ENCODE measurements at places on chromosomes 11 and 22. TPM values are rescaled to one million over a fixed set of nuclear protein-coding genes. Genes with fewer than 3 reads are reported as not detected.

The PRODH gene
- total RNA-seq: 0.94 TPM

The TRIM6 gene
- total RNA-seq: 0.62 TPM

The MS4A15 gene
- not detected for total RNA-seq

The GDPD4 gene
- total RNA-seq: not detected

The EMID1 gene
- total RNA-seq: 31.8 TPM

The ARHGAP8 gene
- 1.4 TPM for total RNA-seq

The OR10G4 gene
- total RNA-seq: under 0.01 TPM

The SLC22A8 gene
- 1.2 TPM for total RNA-seq

The OR2D2 gene
- 0.31 TPM for total RNA-seq

The FAM180B gene
- total RNA-seq: 0.16 TPM

The EHF gene
- total RNA-seq: 0.16 TPM

The WNT7B gene
- total RNA-seq: 6.6 TPM

- no peak for DNase-seq
Observed at GRCh38 chr11:113329725-113330124, 15.3 kb downstream of the TTC12 start.

DNA sequence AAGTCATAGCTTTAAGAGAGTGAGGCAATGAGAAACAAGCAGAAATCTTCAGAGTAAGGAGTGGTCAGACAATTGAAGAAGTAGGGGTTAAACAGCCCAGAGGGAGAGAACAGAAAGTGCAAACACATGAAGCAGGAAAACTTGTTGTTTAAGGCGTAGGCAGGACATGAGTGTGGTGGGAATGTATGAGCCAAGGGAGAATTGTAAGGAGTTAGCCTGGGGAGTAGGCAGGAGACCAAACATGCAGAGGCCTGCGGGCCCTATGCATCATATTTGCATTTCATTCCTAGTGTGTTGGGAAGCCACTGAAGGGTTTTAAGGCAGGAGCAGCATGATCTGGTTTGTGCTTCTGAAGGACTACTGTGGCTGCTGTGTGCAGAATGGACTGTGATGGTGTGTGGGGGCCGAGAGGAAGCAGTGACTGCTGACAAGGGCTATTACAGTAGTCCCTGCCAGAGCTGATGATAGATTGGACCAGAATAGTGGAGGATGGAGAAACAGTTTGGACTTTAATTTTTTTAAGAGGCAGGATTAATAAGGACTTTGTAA, 179.9 kb upstream of the C11orf87 start:
- DNase-seq: no peak

GRCh38 chr11:76777876-76778275, 5.3 kb upstream of the TSKU start:
- DNase-seq: no peak

DNA sequence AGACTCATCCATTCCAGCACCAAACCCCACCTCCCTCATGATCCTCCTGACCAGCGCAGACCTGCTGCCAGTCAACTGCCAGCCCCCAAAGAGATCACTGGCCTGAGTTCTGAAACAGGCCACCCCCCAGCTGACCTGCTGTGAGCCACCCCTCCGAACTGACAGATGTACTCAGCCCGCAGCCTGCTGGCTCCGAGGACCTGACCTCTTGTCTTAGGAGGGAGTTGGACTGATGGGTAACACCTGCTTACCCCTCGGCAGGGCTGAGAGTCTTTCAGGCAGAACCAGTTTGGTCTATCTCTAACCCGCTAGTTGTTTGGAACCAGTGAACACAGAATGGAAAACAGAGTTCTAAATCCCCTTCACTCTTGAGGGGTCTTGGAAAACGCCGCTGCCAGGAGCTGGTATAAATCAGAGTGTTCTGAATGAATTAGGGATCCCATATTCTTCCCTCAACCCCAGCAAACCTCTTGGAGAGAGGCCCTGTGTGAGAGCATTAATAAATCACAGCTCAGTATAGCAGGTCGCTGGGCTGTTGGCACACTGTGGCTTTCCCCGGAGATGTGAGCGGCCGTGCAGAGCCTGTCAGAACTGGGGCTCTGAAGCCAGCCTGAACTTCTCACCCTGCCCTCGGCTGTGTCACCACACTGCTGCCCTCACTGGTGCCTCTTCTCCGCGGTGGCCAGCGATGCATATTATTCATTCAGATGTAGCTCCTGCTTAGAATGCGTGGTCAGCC, 165.1 kb upstream of the NCAM1 start:
- no peak for DNase-seq

DNA sequence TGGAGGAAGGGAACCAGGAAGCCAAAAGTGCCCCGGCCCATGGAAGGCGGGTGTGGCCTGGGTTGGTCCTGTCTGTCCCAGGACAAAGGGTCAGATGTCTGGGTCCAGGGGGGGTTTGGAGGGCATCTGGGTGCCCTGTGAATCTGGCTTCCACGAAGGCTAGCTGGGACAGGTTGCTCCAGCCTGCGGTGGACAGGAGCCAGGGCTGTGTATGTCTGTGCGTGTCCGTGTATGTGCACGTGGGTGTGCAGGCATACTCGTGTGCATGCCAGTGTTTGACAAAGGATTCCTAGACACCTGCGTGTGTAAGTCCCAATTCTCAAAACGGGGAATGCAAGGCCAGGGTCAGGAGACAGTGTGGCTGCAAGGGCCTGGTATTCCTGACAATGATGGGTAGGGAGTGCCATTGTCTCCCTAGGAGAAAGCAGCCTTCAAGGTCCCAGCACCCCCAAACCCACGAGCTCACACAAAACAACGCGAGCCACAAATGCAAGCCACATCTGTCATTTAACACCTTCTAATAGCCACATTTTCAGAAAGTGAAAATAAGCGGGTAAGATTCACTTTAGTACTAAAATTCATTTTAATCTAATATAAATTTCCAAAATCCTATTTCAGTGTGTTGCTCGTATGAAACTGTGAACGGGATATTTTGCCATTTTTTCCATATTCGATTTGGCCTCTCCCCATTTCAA, 78.4 kb upstream of the WNT7B start:
- DNase-seq: no peak

- DNase-seq: no peak
Observed at GRCh38 chr11:72497731-72498130, 63.4 kb upstream of the CLPB start.

GRCh38 chr11:92276773-92277172, 52.2 kb downstream of the FAT3 start:
- DNase-seq: no peak

- DNase-seq: no peak
Observed at GRCh38 chr11:3030289-3031070, 26.7 kb downstream of the CARS1 start.

GRCh38 chr11:57656885-57657193, 723 bp upstream of the CLP1 start:
- no peak for DNase-seq

DNA sequence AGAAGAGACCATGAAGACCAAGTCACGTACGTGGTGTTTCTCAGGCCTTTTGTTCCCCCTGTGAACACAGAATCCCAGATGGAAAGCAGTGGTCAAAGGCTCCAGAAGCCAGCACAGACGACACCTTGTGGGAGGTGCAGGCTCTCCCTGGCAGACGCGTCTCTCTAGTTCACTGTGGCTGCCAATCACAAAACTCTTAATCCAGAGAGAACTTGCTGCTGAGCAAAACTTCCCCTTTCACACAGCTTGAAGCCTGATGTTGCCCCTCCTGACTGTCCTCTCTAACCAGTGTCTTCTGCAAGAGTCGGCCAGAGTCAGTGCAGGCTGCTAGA, 67.1 kb downstream of the PIWIL3 start:
- no peak for DNase-seq

DNA sequence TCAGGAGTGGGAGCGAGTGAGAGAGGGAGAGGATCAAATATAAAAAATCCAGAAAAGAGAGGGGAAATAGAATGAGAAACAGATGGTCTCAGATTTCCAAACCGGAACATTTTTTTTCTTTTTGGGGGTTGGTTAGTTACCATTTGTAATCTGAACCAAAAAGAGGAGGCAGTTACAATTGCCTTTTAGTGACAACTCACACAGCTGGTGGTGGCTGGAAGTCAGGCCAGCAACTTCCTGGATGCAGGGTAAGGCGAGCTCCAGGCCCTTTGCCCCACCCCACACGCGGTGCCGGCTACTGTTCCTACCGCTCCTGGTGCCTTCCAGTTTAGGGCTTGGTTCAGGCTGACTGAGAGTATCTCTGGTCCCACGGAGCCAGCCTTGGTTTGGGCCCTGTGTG, 21.0 kb upstream of the UBASH3B start:
- DNase-seq: no peak

- DNase-seq: no peak
Observed at GRCh38 chr11:109155291-109155690, 266.7 kb upstream of the C11orf87 start.

DNA sequence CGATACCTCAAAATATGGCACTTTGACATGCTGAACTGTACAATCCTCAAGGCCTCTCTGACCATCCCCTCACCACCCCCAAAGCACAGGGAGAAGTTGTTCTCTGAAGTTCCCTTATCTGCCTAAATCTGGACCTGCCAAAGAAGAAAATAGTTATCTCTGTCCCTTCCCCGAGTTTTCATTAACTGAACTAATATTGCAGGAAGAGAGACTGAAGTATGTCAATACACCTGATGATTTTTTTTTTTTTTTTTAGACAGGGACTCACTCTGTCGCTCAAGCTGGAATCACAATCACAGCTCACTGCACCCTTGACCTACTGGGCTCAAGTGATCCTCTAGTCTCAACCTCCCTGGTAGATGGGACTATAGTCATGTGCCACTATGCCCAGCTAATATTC, 75.0 kb downstream of the SIK3 start:
- DNase-seq: no peak

DNA sequence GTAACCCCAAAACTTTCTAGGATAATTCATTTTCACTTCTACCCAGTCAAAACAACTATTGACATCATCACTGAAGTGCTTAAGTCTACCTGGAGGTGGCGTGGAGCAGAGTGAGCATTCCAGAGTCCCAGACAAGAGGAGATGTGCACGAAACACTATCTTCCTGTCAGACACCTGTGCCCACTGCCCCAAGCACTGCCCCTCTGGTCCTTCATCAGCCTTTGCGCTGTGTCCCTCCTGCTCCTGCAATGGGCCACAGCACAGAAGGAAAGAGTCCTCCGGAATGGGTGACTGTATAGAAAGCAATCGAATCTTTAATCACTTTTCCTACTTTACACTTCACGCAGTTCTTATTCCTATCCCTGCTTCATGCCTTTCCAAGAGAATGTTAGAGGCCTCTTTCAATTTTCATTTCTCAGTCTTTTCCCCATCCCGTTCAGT, 512 bp upstream of the GRIA4 start:
- peak; percentile 34 for DNase-seq

GRCh38 chr11:16286095-16286494, 70.3 kb downstream of the SOX6 start:
- DNase-seq: no peak

- no peak for DNase-seq
Observed at GRCh38 chr22:49380095-49380827, 447.4 kb downstream of the BRD1 start.

GRCh38 chr11:17927041-17927440, 85.8 kb downstream of the SERGEF start:
- DNase-seq: no peak

- DNase-seq: no peak
Observed at GRCh38 chr11:47514825-47515647, 37.9 kb downstream of the CELF1 start.

DNA sequence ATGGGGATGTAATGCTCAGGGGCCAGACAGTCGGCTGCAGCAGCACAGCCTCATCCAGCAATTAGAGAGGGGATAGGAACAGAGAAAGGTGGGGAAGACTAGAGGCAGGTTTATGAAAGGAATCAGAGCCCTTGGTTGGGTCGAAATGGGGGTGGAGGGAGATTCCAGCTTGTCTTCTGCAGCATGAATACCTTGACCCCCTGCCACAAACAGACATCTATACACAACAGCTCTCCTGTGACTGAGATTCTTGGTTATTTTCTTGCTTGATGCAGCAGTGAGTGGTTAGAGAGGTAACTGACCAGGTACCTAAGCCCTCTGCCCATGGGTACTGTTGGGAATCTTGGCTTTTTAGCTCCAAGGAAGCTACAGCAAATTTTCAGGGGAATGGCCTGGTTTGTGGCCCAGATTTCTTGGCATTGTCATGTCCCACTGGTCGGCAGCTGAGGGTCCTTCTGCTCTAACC, at the start of gene TRIM49D1:
Gene TRIM49D1 (minus strand): TSS at position 51 of the 466 bp plus-strand sequence. CDS start 4,535 bp downstream, outside the sequence.
- DNase-seq: no peak

DNA sequence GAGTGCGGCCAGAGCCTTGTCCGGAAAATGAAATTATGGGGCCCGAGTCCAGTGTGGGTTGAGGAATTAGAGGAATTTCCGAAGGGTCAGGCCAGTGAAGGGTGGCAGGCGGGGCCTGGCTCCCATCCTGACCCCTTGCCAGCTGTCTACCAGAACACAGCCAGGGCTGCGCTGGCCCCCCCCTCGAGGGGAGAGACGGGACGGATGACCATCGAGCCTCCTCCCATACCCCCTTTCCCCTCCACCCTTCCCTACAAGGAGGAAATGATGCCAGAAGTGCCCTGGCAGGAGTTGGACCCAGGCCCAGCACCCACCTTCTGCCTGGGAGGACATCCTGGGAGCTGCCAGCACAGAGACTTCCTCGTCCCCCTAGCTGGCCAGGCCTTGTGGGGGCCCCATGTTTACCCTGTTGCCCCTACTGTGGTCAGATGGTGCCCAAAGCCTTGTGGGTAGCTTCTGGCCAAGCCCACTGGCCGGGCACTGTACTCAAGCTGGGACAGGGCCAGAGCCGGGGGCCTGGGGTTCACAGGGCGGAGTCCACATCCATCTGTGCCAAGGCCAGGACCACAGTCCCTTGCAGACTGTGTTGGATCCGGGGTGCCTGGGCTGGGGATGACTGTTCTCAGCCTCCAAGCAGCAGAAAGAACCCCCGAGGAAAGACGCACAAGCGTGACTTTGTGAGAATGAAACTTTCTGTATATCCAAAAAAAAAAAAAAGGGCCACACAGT, 20.8 kb downstream of the ARVCF start:
- no peak for DNase-seq

- no peak for DNase-seq
Observed at GRCh38 chr11:83056204-83056603, 15.5 kb downstream of the RAB30 start.

- no peak for DNase-seq
Observed at GRCh38 chr22:20232237-20232598, 35.9 kb downstream of the RTN4R start.

DNA sequence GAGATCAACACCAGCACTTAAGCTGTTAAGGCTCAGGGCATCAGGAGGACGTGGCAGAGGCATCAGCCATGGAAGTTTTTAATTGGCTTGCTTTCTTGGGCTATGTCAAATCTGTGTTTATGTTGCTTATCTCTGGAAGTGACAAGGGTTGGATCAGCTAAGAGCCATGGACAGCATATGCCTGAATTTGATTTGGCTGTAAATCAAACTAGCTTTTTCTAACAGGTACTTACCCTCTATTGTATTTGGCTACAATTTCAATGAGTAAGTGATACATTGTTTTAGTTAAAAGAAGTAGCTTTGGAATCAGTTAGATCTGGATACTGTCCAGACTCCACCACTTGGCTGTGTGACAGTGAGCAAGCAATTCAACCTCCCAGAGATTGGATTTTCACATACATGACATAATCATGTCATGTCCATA, 936.6 kb downstream of the OPCML start:
- no peak for DNase-seq

DNA sequence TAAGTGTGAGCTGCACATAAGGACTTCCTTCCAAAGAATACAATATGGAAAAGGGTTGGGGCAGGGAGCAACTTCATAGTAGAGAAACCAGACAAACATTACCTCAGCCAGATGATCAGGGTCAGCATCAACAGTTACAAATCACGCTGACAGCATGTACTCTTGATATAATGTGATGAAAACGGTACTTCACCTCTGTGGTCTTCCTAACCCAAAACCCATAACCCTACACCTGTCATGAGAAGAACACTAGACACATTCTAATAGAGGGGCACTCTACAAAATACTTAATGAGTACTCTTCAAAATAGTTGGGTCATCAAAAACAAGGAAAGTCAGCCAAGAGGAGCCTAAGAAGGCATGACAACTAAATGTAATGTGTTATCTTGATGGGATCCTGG, 43.9 kb downstream of the RRAS2 start:
- no peak for DNase-seq

Data from occipital lobe (tissue), 3 donors.